Myometrial cell (primary cell): ENCODE measurements at places on chromosomes 16 and 17. TPM values are rescaled to one million over a fixed set of nuclear protein-coding genes. Genes with fewer than 3 reads are reported as not detected.

The LITAFD gene
- not detected in 2 replicates for total RNA-seq

The CFAP97D1 gene
- not detected in 2 replicates for total RNA-seq

The ANKFN1 gene
- total RNA-seq, result not detected in 2 replicates

The CCL7 gene
- total RNA-seq, result 5.2 and 5.3 TPM in 2 replicates

The TLCD2 gene
- total RNA-seq, result 2.6 and 2.8 TPM in 2 replicates

The AXIN1 gene
- total RNA-seq, result 13.8 and 14.9 TPM in 2 replicates

The RNF135 gene
- 13.8 and 16.1 TPM in 2 replicates for total RNA-seq

The KAT2A gene
- 11.3 and 19.9 TPM in 2 replicates for total RNA-seq

The MYOCD gene
- under 0.01 and 0.58 TPM in 2 replicates for total RNA-seq

The COX6A2 gene
- total RNA-seq, result not detected in 2 replicates

The PCGF2 gene
- 4.8 and 9.5 TPM in 2 replicates for total RNA-seq

The NME2 gene
- 885 and 994 TPM in 2 replicates for total RNA-seq
